ENCODE measurements at places on chromosomes 1 and 21.

DNA sequence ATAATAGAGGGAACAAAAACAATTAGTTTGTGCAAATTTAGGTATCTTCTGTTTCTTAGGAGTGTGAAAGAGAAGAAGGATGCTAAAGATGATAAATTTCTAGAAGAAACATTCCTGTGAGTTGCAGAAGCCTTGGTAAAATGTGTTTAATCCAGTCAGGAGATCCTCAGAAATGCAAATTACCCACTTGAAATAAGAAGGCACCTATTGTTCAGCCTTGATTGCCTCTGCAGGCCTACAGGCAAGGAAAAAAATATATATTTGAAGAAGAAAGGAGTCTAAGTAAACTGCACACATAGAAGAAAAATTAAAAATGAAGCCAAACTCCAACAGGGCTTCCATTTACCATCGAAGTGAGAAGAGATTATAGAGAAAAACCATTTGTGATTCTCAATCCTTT is 51.0 kb upstream of the LHX8 start:
- no peak for DNase-seq

- DNase-seq, result no peak
Observed at GRCh38 chr1:35436078-35436477, 121.1 kb downstream of the KIAA0319L start.

- DNase-seq, result no peak
Observed at GRCh38 chr1:205248793-205249601, 21.3 kb downstream of the TMCC2 start.

- no peak for DNase-seq
Observed at GRCh38 chr1:43312663-43313515, 12.1 kb downstream of the TIE1 start.

- DNase-seq, result no peak
Observed at GRCh38 chr21:44300262-44300959, 558 bp downstream of the PFKL start.

- no peak for DNase-seq
Observed at GRCh38 chr1:26078286-26079177, 11.1 kb upstream of the TRIM63 start.

GRCh38 chr1:159009287-159009686 is 420 bp upstream of the IFI16 start:
- DNase-seq, result no peak

GRCh38 chr1:9882945-9883303 is 27.1 kb downstream of the CTNNBIP1 start:
- no peak for DNase-seq

GRCh38 chr1:76390456-76390855 is 315.9 kb downstream of the ST6GALNAC3 start:
- no peak for DNase-seq

- DNase-seq, result no peak
Observed at GRCh38 chr21:44720170-44720569, 8.8 kb upstream of the TSPEAR start.

- no peak for DNase-seq
Observed at GRCh38 chr1:153827168-153827964, 52.2 kb downstream of the SLC27A3 start.

DNA sequence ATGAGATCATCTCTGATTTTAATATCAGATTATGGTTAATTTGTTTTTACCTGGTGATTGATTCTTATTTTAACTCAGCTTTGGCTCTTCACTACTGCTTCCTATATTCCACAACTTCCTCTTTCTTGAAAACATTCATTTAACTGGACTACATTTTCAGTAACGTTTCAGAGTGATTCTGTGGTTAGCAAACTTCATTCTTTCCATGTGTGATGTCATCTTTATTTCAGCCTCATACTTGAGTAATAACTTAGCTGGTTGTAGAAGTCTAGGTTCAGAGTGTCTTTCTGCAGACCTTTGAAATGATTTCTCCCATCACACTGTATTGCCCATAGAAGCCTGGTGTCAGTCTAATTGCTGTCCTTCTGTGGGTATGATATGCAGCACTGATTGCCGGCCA is 36.0 kb upstream of the SLC35F3 start:
- DNase-seq, result no peak

DNA sequence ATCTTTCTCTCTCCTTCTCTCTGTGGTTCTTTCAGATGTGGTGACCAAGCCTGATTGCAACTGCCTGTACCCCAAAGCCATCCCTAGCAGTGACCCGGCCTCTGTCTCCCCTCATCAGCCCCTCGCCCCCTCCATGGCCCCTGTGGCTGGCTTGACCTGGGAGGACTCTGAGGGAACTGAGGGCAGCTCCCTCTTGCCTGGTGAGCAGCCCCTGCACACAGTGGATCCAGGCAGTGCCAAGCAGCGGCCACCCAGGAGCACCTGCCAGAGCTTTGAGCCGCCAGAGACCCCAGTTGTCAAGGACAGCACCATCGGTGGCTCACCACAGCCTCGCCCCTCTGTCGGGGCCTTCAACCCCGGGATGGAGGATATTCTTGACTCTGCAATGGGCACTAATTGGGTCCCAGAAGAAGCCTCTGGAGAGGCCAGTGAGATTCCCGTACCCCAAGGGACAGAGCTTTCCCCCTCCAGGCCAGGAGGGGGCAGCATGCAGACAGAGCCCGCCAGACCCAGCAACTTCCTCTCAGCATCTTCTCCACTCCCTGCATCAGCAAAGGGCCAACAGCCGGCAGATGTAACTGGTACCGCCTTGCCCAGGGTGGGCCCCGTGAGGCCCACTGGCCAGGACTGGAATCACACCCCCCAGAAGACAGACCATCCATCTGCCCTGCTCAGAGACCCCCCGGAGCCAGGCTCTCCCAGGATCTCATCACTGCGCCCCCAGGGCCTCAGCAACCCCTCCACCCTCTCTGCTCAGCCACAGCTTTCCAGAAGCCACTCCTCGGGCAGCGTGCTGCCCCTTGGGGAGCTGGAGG is 12.7 kb downstream of the CSF1 start:
- DNase-seq, result no peak

DNA sequence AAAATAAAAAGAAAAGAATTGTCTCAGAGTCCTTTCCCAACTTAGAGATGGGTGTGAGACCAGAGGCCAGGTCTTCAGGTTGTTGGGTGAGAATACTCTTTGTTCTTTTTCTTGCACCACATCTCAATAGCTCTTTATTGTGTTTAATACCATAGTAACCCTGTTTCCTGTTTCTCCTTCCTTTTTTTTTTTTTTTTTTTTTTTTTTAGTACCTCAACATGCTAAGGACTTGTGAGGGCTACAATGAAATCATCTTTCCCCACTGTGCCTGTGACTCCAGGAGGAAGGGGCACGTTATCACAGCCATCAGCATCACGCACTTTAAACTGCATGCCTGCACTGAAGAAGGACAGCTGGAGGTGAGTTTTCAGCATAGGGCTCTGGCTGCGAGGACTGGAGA is 24.4 kb downstream of the CELF3 start:
- DNase-seq, result no peak

- DNase-seq, result no peak
Observed at GRCh38 chr1:97906567-97907241, 14.1 kb downstream of the DPYD start.

- DNase-seq, result no peak
Observed at GRCh38 chr1:177950506-177950905, 19.4 kb downstream of the SEC16B start.

DNA sequence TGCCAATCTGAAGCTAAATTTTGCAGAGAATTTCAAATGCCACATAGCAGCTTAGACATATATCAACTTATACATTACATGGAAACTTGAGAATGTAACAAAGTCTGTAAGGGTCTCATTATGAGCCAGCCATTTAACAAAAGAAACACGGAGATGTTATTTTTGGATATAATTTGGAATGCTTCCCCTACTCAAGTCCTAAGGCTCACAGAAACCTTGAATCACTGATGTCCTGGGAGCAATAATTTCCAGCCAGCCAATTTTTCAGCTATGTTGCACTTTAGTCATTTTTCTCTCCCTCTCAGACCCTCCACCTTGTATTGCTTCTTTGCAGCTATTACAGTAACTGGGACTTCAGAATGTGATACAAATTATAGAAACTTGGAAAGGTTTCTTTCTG is 56.9 kb downstream of the EIF2B3 start:
- DNase-seq, result no peak

DNA sequence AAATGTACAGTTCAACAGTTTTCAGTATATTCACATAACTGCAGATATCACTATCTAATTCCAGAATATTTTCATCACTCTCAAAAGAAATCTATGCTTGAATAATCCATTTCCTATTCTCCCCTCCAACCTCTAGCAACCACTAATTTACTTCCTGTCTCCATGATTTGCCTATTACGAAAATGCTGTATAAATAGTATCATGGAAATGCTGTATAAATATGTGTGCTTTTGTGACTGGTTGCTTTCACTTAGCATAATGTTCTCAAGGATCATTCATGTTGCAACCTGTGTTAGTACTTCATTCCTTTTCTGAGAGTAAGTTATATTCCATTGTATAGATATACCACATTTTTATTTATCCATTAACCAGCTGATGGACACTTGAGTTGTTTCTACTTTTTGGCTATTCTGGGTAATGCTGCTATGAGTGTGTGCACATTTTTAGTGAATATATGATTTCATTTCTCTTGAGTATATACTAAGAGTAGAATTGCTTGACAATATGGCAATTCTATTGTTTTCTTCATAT is 115.6 kb downstream of the TNFSF18 start:
- DNase-seq, result no peak

- DNase-seq, result no peak
Observed at GRCh38 chr1:239778208-239778813, 313.4 kb upstream of the FMN2 start.

DNA sequence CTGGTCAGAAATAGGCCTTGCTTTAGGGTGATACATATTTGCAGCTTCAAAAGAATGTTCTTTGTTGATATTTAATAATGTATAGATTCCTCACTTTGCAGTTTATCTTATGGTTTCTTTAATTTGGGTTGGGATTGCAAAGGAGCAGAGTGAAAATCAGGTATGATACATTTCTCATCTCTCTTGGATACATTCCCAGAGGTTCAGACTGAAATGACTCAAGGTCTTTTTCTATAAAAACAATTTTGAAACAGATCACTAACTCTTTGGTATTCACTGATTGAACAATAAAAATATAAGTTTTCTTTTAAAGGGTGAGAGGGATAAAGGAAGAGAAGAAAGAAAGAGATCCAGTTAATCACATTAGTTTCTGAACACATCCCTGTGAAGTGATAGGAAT is 606.5 kb upstream of the CAMK1G start:
- no peak for DNase-seq

DNA sequence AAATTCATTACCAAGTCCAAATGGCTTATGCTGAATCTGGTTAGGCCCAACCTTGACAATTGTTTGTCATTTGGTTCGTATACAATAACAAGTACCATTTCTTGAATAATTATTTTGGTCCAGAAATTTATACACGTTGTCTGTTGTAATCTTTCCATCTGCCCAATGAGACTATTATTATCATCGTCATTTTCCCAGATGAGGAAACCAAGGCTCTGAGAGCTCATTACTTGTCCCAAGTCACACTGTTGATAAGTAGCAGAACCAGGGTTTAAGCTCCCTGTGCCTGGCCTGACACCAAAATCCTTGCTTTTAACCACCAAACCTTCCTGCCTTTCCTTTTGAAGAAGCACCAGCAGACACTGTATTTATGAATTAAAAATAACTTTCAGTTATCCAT is 81.3 kb downstream of the RGS2 start:
- DNase-seq, result no peak

- no peak for DNase-seq
Observed at GRCh38 chr1:2090216-2090890, 40.1 kb downstream of the PRKCZ start.

DNA sequence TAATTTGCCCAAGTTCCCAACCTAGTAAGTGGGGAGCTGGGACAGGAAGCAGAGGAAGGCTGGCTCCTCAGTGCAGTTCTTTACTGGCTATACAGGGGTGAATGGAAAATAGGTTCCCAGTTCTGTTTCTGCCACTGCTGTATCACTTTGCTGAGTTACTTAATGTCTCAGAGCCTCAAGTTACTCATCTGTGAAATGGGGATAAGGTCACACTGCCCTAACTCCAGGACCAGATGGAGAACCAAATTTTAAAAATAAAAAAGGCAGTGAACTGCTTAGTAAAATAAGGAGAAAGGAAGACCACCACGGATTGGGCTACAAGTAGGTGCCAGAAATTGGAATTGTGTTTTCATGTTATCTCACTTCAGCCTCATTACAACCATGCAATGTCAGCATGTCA is 147.8 kb downstream of the OMA1 start:
- no peak for DNase-seq

GRCh38 chr1:227949954-227950734 is 2.4 kb upstream of the WNT9A start:
- no peak for DNase-seq
